Esophagus muscularis mucosa (tissue), 4 donors: ENCODE measurements at places on chromosomes 2 and 18. TPM values are rescaled to one million over a fixed set of nuclear protein-coding genes. Genes with fewer than 3 reads are reported as not detected.

DNA sequence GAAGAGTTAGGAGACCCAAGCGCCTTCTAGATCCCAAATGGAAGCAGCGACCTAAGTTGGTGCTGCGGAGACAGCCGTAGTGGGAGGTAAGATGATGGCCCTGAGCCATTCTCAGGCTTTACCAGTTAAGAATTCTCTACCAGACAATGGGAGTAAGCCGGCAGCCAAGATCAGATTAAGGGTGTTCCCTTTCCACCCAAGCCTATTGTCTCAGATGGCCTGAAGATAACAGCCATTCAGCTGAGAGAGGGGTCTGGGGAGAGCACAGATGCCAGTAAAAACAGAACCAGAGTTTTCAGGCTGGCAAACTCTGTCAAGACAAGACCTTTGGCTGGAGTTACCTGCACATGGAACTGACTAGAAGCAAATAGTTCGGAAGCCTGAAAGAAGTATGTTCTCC, 191.7 kb upstream of the HAAO start:
- DNase-seq: no peak

DNA sequence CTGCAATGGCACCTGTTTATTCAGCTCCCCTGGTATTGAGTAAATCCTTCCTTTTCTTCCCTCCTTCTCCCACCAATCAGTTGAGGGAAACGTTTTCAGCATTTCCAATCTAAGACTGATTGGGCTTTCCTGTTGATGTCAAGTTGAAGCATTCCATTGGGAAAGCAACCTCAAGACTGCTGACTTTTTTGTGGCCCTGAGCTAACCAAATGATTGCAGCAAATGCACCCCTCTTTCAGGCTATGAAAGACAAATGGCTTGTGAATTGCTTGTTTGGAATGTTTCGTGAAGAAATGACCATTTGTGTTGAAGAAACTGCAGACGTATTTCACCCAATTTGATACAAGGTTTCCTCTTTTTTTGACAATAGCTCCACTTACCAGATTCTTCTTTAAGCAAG, 303.5 kb downstream of the EPHA4 start:
- DNase-seq: no peak

DNA sequence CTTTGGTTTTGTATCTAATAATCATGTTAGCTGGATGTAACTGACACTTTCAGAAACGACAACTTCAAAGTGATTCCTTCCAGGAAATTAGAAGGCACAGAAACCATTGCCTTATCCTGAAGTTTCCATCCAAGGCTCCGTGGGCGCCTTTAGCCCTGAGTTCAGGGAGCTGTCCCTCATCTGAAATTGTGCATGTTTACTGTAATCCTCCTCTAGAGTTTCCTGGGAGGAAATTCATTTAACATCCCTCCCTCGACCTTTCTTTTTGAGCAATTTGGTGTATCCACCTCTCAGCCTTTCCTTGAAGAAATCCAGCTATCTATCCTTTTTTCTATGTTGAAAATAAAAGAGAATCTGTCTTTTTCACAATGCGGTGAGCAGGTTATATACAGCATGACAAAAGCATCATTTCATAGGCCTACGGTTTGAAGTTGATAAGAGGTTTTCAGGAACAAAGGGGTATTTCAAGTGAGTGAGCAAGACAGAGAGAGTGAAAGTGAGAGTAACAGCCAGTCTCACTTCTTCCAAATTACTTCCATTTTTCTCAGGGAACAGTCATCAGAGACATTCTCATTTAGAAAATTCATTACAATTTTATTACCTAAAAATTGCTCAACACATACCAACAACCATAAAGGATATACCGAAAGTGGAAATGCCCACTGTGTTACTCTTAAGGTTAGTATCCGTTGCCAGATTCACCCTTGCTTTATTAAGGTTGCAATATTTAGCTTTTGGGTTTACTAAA, 167.3 kb downstream of the MREG start:
- peak; percentile 4 for DNase-seq

DNA sequence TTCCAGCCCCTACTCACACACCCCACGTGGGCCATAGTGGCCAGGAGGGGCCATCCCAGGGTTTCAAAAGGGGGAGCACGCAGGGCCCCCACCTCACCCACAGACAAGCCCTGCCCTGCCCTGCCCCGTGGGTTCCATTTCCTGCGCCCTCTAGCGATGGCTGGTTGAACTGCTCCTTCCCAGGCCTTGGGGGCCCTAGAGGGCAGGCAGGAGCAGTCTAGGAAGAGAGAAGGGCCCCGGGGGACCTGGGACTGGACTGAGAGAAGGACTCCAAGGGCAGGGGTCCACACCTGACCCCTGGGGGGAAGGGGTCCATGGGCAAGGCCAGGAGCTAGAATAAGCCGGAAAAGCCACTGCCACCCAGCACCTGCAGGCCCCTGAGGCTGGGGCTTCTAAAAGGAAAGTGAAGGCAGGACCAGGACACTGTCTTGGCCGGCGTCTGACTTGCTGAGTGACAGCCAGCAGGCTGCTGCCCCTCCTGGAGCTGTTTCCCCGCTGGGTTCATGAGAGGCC, 10.1 kb downstream of the CYP26B1 start:
- DNase-seq: no peak

UGT1A8 gene
- not detected for total RNA-seq

ATP9B gene
- total RNA-seq: 26.0 TPM
